Activated gamma-delta T cell treated with anti-CD3 and anti-CD28 coated beads, Interleukin-2, amount 50 U/mL, for 16 hours (primary cell): ENCODE measurements at places on chromosomes 16 and 17.

GRCh38 chr17:181245-182049 is at the start of gene DOC2B:
Gene DOC2B, minus strand, starts transcription at chr17:181650. Its CDS starts 171 bp downstream, at chr17:181479.
- DNase-seq = no peak

DNA sequence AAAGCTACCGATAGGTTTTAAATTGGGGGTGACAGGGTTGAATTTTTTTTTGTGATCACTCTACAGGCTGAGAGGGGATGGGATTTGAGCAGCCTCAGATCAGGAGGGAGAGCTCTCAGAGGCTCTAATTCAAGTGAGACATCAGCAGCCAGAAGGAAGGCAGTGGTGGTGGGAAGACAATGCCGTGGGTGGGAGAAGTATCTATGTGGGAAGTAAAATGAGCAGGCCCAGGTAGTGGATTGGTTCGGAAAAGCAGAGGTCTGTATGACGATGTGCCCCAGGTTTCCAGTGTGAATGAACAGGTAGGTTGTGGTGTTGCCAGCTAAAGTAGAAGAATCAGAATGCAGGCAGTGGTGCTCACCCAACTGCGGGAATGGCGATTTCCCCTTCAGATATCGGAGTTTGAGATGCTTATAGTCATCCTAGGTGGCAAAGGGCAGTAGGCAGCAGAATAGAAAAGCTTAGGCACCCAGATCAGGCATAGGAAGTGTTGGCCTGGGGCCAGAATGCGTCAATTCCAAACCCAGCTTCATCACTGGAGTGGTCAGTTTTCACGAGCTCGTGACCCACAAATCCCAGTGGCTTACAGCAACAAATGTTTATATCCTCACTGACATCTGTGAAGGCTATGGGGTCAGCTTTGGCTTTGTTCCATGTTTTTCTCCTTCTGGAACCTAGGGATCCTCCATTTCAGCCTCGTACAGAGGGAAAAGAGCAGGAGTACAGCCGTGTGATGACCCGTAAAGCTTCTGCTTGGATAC is 24.0 kb downstream of the MEOX1 start:
- DNase-seq = no peak

DNA sequence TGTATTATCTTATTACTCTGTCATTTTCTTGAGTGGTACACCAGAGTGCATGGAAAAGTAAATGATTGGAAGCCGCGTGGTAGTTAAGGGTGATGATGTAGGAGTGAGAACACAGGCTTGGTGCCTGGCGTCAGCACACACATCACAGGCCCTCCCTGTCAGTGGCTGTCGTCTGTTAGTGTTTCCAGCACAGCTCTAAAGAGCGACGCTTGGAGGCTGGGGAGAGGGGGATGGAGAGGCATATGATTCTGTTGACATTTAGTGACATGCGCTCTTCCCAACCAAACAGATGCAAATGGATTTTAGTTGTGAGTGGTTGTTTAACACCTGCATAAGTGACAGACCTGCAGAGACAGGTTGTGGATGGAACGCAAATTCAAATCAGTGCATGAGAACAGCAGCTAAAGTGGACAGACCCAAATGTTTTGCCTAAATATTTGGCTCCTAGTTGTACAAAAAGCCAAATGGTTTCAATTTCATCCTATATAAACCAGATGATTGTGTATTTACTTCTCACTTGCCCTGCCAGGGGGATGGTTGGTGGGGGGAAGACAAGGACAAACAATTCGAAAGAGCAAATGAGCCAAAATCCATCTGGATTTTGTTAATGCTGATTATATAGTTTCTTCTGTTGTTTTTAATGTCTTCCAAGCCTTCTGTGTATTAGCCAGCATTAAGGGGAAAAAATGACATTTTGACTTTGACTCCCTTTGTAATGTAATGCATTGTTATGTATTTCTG is 222.3 kb downstream of the WWOX start:
- DNase-seq = no peak

GRCh38 chr16:19108409-19109287 is 5.1 kb upstream of the ITPRIPL2 start:
- DNase-seq = no peak

DNA sequence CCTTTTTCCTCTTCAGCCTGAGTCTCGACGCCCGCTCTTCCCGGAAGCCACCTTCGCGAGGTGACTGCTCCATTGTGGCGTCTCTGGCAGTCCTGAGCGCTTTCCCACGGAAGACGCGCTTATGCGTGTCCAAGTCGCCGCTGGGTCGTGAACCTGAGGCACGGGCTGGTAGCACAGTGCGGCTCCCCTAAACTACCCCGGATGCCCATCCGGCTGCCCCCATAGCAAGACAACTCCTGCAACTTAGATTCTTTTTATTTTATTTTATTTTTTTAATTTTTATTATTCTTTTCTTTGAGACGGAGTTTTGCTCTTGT is 2.1 kb upstream of the ESRP2 start:
- DNase-seq = no peak
